ENCODE measurements at places on chromosomes 11 and 22.

- DNase-seq: no peak
Observed at GRCh38 chr22:30474683-30475424, 3.0 kb upstream of the SEC14L3 start.

GRCh38 chr11:93490996-93491618 is 52.1 kb downstream of the SMCO4 start:
- DNase-seq: no peak

GRCh38 chr11:117199053-117199915 is at the start of gene TAGLN:
TAGLN (plus strand) TSS chr11:117199370; CDS start chr11:117203014, 3,644 bp downstream.
- DNase-seq: no peak

GRCh38 chr11:65868076-65868667 is 4.4 kb downstream of the EFEMP2 start:
- DNase-seq: no peak

DNA sequence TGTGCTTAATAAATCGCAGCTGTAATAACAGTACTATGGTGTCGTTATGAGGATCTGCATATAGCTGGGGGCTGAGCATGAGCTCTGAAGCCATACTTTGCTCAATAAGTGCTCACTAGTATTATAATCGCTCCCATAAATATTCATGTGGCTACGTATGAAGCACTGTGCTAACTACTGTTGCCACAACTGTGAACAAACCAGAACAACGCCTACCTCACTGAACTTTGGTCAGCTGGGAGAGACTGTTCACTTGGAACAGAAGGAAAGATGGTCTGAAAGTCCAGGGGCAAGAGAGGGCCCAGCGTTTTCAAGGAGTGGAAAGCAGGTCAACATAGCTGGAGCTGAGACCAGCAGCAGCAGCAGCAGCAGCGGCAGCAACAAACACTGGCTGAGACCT is 141.6 kb downstream of the EFCAB6 start:
- DNase-seq: no peak

- no peak for DNase-seq
Observed at GRCh38 chr11:33898957-33899356, 7.1 kb upstream of the LMO2 start.

All from stimulated activated CD8-positive, alpha-beta memory T cell treated with anti-CD3 and anti-CD28 coated beads, Interleukin-15, amount 100 ng/mL, for 4 hours (primary cell).